AML-193 (cell line): ENCODE measurements at places on chromosomes 7 and 10.
A peak's percentile ranks its signal among the peaks of the same experiment; 100 is the strongest.

GRCh38 chr10:122316224-122316884 is 45.3 kb downstream of the BTBD16 start:
- no peak for DNase-seq

- no peak for DNase-seq
Observed at GRCh38 chr7:139595806-139596205, 72.3 kb downstream of the CLEC2L start.

GRCh38 chr7:158650821-158651225 is 53.8 kb downstream of the NCAPG2 start:
- no peak for DNase-seq

GRCh38 chr7:88455696-88456095 is 149.0 kb upstream of the STEAP4 start:
- no peak for DNase-seq

DNA sequence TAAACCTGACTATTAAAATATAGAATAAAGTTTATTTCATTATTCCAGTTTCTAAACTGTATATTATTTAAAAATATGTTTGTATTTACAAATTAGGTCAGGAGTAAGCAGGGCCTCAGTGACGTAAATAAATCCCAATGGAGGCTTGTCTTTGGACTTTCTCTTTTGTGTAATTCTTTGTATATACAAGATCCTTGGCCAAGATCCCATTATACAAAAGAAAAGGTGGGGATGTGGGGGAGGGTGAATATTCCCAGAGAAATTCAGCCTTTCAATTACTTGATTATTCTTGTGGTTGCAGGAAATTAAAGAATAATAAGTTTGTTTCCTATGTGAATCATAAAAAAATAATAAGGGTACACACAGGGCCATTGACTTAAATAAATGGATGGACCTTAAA is 178.7 kb upstream of the PRPS1L1 start:
- DNase-seq: no peak

- DNase-seq: no peak
Observed at GRCh38 chr10:16904049-16904448, 86.8 kb upstream of the RSU1 start.

GRCh38 chr7:13946181-13946580 is 43.3 kb downstream of the ETV1 start:
- no peak for DNase-seq

GRCh38 chr10:71244431-71245419 is 32.4 kb downstream of the UNC5B start:
- no peak for DNase-seq

GRCh38 chr7:140506788-140507464 is 27.6 kb upstream of the MKRN1 start:
- no peak for DNase-seq

- no peak for DNase-seq
Observed at GRCh38 chr7:30894009-30894408, 17.6 kb upstream of the AQP1 start.

GRCh38 chr10:28302638-28303488 is at the start of gene MPP7:
Gene MPP7 (minus strand): TSS chr10:28303064. CDS start chr10:28238604, 64,460 bp downstream.
- peak; percentile 54 for DNase-seq

- DNase-seq: no peak
Observed at GRCh38 chr10:103547391-103547946, 54.0 kb downstream of the NEURL1 start.

- DNase-seq: no peak
Observed at GRCh38 chr7:127485482-127485881, 93.0 kb upstream of the ZNF800 start.

- no peak for DNase-seq
Observed at GRCh38 chr10:78406648-78407008, 373.0 kb downstream of the RPS24 start.

GRCh38 chr10:13439313-13440184 is 89.3 kb downstream of the BEND7 start:
- no peak for DNase-seq

GRCh38 chr7:103121641-103122040 is 27.3 kb downstream of the NAPEPLD start:
- no peak for DNase-seq

- DNase-seq: no peak
Observed at GRCh38 chr7:114689406-114689805, 232.5 kb upstream of the MDFIC start.

GRCh38 chr7:128738570-128739047 is 550 bp upstream of the CALU start:
- DNase-seq: no peak

DNA sequence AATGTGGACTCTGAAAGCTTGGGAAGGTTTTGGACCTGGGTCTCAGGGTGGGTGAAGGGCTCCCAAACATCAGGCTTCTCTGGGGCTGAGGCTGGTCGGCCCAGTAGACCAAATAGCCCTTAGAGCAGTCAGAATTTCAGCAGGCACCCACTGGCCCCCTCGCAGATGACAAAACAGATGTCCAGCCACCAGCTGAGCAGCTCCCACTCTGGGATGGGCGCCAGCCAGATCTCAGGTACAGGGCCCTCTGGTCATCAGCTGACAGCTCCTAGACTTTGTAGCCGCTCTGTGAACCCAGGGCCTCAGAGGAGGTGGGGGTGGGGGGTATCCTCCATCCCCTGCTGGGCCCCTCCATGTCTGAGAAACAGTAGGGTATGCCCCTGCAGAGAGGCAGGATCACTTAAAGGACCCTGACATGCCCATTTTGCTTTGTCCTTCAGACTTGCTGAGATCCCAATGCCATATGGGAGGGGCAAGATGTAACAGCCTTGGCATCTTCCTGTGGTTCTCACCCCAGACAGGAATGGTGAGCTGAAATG is 26.5 kb downstream of the HSPA12A start:
- no peak for DNase-seq

- no peak for DNase-seq
Observed at GRCh38 chr10:116688241-116688711, 54.1 kb downstream of the HSPA12A start.

DNA sequence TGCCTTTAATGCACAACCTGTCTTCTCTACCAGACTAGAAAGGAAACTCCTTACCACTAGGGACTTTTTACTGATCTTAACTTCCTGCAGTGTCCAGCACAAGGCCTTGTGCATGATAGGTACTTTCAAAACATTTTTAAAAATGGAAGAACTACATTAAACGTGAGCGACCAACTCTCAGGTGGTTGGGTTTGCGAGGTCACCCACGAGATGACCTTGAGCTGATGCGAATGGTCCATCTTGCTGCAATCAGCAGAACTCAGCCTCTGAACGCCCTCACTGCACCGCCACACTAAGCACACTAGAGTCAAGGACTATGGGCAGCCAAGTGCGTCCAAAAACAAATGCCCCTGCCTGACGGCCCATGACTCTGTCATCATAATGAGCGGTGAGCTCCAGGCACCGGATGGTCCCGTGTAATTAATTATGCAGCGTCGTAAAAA is 34.9 kb upstream of the PTF1A start:
- no peak for DNase-seq

- DNase-seq: no peak
Observed at GRCh38 chr7:1741246-1741645, 71.2 kb downstream of the ELFN1 start.

- peak; percentile 37 for DNase-seq
Observed at GRCh38 chr10:116765648-116766081, 23.3 kb upstream of the HSPA12A start.

- no peak for DNase-seq
Observed at GRCh38 chr10:17984563-17984962, 32.8 kb downstream of the SLC39A12 start.

GRCh38 chr7:148242294-148242821 is 348.2 kb upstream of the C7orf33 start:
- peak; percentile 9 for DNase-seq

GRCh38 chr7:20214132-20214531 is 3.1 kb downstream of the MACC1 start:
- DNase-seq: no peak

GRCh38 chr7:153151766-153152165 is 392.2 kb downstream of the ACTR3B start:
- no peak for DNase-seq

- no peak for DNase-seq
Observed at GRCh38 chr7:96157856-96158255, 164.0 kb downstream of the SLC25A13 start.

DNA sequence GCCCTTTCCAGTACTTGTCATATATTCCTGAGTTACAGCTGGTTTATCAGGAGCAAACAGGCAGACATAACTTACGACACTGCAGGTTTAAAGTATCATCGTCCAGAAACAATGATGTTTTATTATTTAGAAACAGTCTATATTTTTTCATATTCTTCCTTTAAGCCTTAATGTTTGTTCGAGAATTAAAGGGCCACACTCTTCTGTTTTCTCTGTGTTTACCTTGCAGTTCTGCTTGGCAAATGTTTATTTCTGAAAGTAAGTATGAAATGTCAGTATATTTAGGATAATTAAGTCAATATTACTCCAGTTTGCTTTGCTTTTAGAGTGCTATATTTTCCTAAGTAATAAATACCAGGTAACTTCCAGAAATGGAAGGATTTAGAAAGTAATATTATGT is 115.1 kb downstream of the VTI1A start:
- DNase-seq: no peak

DNA sequence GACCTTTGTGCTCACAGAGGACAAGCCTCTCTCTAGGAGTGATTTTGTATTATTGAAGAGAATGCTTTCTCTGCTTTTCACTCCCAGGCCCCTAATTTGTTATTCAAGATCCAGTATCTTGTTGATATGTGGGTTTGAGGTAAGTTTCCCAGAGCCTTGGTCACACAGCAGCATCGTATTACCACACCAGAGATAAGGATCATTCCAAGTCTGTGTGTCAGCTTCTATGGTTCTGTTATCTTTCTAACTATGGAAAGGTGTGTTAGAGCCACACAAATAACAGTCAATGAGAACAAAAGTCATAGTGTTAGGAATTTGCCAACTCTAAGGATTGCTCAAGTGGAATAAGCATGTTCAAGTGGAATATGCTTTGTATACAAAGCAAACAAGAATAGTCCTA is 1208.3 kb downstream of the GATA3 start:
- no peak for DNase-seq

- DNase-seq: no peak
Observed at GRCh38 chr7:18828994-18829857, 288.2 kb downstream of the TWIST1 start.

DNA sequence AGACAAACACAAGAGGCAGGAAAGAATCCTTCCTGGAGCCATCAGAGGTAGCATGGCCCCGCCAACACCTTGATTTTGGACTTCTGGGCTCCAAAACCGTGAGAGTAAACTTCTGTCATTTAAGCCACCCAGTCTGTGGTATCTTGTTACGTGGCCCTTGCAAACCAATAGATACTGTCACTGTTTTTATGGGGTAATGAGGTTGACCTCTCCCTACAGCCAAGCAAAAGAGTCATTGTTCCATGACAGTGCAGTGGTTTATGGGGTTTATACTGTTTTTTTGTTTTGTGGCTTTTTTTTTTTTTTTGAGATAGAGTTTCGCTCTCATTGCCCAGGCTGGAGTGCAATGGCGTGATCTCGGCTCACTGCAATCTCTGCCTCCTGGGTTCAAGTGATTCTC is 32.8 kb downstream of the KIAA1549 start:
- no peak for DNase-seq

- DNase-seq: no peak
Observed at GRCh38 chr7:138188290-138188858, 112.1 kb downstream of the AKR1D1 start.

DNA sequence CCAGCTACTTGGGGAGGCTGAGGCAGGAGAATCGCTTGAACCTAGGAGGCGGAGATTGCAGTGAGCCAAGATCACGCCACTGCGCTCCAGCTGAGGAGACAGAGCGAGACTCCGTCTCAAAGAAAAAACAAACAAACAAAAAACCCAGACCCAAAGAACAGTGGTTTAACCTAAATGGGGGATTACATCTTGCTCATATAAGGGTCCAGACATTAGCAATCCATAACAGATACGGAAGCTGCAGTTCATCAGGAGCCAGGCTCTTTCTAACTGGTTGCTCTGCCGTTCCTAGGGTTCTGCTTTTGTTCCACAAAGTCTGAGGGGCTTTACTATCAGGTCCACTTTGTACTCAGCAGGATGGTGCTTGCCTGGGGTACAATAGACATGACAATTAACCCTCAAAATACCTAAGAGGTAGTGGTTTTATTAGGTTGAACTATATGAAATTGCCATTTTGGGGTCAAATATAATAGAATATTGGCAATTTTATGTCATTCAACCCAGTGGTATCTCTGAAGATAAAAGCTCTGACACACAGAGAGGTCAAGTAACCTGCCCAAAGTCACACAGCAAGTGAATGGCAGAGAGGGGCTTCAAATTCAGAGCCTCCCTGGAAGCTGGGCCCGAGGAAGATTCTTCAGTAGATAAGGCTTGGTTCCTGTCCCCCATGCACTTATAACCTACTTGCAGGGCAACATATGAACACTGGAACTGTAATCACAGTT is 21.3 kb downstream of the NYAP1 start:
- no peak for DNase-seq

DNA sequence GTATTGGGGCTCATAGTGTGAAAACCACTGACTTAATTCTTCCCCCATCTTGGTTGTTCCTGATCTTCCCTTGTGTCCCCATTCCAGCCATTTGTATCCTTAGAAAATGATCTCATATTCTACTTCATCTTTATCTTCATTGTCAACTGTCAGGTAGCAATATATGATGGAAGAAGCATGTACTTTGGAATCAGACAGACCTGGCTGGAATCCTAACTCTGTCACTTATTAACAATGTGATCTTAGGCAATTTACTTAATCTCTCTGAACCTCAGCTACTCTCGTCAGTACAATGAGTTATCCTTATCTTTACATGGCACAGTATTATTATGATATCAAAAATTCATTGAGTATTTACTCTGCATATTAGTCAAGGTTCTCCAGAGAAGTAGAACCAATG is 10.1 kb downstream of the CFTR start:
- no peak for DNase-seq

- DNase-seq: no peak
Observed at GRCh38 chr10:30172673-30173072, 113.3 kb upstream of the JCAD start.

GRCh38 chr7:125670926-125671572 is 741.4 kb upstream of the POT1 start:
- DNase-seq: peak; percentile 0

GRCh38 chr10:86849181-86849894 is 92.9 kb downstream of the BMPR1A start:
- DNase-seq: no peak

GRCh38 chr10:114429581-114430335 is 25.5 kb upstream of the AFAP1L2 start:
- no peak for DNase-seq

- DNase-seq: no peak
Observed at GRCh38 chr10:76270464-76270863, 839.0 kb downstream of the LRMDA start.

GRCh38 chr7:17506596-17506995 is 208.1 kb downstream of the AHR start:
- no peak for DNase-seq
